ENCODE measurements at places on chromosomes 3 and 15.

GRCh38 chr3:153749070-153749610, 372.1 kb upstream of the ARHGEF26 start:
- DNase-seq: no peak

DNA sequence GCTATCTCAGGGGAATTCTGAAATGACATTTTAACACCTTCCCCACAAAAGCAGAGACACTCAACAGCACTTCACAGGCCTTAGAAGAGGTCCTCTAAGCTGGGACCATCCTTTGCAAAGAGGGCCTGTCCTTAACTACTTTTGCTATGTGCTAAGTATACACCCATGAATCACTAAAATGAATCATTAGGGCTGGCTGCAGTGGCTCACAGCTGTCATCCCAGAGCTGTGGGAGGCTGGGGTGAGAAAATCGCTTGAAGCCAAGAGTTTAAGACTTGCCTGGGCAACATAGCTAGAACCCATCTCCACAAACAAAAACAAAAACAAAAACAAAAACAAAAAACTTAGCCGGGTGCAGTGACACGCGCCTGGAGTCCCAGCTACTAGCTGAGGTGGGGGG, 53.9 kb upstream of the MELTF start:
- DNase-seq: no peak

GRCh38 chr3:141239511-141240281, 8.1 kb downstream of the PXYLP1 start:
- no peak for DNase-seq

DNA sequence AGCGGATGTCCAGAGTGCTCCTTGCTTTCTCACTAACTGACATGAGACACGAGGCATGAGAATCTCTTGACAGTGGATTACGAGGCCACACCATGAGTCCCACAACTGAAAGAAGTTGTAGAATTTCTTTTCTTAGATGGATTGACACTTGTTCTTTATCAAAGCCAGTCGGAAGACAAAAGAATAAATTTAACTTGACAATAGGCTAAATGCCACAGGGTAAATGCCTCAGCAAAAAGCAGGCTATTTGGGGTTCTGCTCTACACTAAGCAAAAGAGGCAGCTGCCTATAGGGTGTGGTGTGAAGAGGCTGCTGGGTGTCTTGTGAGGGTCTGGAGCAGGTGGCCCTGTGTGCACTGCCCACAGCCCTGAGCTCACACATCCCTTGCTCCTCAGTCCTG, 135.1 kb upstream of the SEMA6D start:
- no peak for DNase-seq

- DNase-seq: no peak
These were observed 12.8 kb downstream of the UBXN7 start for GRCh38 chr3:196419386-196419785.

DNA sequence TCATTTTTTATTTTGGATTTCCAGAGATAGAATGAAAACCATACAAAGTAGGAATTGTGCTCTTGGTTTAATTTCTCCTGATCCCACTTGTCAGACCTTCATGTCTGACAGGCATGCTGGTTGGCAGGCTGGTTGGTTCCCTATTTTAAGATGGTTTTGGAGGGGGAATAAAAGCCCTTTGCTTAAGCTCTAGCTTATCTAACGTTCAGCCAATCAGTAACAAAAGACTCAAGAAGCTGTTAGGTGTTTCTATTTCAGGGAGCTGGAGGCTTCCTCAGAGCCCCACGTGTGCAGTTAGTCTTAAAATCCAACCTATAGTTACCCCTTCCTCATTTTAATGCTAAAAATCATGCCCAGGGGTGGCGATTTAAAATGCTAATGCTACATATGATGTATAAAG, 40.5 kb upstream of the XIRP1 start:
- DNase-seq: no peak

GRCh38 chr3:152662157-152662556, 172.8 kb upstream of the P2RY1 start:
- no peak for DNase-seq

DNA sequence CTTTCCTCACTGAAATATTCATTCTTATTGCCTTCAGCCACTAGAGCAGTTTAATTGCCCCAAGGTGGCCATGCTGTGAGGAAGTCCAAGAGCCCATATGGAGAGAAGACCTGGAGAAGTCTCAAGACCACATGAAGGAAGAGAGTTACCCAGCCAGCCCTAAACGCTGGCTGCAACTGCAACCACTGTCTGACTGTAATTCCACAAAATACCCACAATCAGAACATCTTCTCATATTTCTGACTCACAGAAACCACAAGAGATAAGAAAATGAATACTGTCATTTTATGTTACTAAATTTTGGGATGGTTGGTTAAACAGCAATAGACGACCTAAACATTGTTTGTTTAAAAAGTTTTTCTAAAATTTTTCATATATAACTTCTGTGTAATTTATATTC, 14.7 kb upstream of the SST start:
- no peak for DNase-seq

DNA sequence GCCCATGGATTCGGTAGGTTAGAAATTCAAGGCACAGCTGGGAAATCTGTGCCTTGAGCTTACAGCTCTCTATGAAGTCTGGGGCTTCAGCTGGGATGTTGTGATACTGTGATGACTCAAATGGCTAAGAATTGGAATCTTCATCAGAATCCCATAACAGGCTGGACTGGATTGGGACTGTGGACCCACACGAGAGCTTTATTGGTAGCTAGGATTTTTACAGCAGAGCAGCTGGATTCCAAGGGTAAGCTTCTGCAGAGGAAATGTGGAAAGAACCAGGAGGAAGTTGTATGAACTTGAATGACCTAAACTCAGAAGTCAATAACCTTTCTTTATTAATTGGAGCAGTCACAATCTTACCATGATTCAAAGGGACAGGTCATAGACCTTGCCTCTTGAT, 1187.1 kb downstream of the ROBO1 start:
- DNase-seq: no peak

DNA sequence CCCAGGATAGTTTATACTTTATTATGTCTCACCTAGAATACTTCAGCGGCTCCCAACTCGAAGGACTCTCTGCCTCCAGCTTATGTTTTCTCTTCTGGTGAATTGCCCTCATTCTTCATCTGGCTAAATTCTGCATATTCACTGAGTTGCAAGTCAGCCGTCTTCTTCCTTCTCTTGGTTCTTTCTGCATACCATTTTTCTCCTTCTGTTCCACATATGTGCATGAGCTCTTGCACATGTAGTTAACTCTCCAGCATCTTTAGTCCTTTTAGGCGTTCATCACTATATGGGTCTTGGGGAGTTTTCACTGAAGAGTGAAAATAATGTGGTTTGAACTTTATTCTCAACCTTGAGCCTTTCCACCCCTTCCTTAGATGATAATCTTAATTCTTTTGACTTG, 70.1 kb downstream of the AP4E1 start:
- no peak for DNase-seq

GRCh38 chr3:30098653-30099455, 507.5 kb upstream of the TGFBR2 start:
- no peak for DNase-seq

- DNase-seq: no peak
These were observed 880 bp downstream of the NISCH start for GRCh38 chr3:52456169-52456799.

DNA sequence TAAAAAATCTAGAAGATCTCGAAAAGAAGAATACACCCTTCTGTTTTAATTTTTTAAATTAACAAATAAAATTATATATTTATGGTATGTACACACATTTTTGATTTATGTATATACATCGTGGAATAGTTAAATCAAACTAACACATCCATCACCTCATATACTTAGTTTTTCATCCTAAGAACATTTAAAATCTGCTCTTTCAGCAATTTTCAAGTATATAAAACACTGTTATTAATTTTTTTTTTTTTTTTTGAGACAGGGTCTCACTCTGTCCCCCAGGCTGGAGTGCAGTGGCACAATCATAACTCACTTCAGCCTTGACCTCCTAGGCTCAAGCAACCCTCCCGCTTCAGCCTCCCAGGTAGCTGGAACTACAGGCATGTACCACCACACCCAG, 32.8 kb upstream of the ACAP2 start:
- no peak for DNase-seq

GRCh38 chr3:153835540-153835939, 285.6 kb upstream of the ARHGEF26 start:
- DNase-seq: no peak

- DNase-seq: no peak
These were observed 619.0 kb upstream of the GOLIM4 start for GRCh38 chr3:168714609-168715240.

GRCh38 chr15:60408463-60408981, 10.7 kb upstream of the ANXA2 start:
- DNase-seq: no peak

GRCh38 chr3:71695000-71695482, 30.2 kb downstream of the EIF4E3 start:
- DNase-seq: no peak

Measured in stimulated activated CD4-positive, alpha-beta T cell treated with anti-CD3 and anti-CD28 coated beads, TNF-alpha, amount 100 ng/mL, for 4 hours (primary cell).